Mesenchymal stem cell (in vitro differentiated cells and primary cell): ENCODE measurements at places on chromosomes 6 and 20.

DNA sequence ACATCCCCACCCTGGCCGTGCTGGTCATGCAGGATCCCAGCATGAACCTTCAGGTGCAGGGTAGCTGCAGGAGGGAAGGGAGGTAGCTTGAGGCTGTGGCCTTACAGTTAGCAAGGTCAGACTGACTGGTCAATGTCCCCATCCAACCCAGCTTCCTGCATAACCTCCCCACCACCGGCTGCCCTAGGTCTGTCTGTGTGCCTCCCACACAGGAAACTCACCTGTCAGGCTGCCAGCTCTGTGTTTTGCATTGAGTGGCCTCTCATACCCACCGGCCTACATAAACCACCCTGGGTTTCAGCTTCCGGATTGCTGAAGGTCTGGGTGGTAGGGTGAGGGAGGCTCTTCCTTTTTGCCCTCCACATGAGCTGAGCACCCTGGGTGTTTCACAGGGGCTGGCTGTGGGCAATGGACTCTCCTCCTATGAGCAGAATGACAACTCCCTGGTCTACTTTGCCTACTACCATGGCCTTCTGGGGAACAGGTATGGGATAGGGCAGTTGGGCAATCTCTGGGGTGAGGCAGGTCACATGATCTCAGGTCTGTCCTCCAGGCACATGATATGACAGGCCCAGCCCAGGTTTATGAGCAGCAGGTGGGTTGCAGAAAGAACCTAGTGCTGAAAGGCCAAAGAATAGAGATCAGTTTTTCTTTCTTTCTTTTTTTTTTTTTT, 1.8 kb downstream of the CTSA start:
- DNase-seq: no peak

GRCh38 chr6:135938576-135939207, 87.2 kb downstream of the PDE7B start:
- DNase-seq: peak; percentile 32

DNA sequence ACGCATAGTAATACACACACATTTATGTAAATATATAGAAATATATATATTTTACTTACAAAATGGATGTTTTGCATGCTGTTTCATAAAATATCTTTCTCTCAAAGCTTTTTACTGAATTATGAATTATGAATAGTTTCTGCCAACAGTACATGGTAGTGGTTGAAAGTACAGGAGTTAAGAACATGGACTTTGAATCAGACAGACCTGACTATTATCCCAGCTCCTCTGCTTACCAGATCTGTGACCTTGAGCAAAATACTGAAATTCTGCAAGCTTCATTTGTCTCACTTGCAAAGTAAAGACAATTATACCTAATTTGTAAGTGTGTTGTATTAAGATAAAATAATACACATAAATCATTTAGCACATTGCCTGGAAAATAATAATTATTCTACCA, 459.5 kb downstream of the EPM2A start:
- DNase-seq: no peak

GRCh38 chr6:166029506-166029905, 138.1 kb downstream of the TBXT start:
- peak; percentile 61 for DNase-seq

DNA sequence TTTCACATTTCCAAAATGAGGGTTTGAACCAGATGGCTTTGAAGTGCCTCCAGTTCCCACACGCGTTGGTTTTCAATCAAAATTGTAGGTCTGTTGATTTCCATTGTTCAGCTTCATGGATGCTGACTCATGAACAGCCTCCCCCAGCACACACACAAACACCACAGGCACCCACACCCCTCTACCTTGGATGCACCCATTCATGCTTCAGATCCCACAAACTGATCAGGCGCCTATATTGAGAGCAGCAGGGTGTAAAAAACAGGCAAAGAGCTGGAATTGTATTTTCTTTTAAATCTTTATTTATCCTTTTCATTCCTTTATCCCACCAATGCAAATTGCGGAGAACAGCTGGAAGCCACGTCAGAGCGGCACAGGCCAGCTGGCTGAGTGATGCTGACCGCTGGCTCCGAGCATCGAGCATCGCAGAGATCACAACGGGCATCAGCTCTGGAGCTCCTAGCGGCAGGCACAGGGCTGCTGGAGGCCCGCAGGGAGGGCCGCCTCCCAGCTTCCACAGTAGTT, 29.3 kb upstream of the TBC1D7 start:
- DNase-seq: no peak

DNA sequence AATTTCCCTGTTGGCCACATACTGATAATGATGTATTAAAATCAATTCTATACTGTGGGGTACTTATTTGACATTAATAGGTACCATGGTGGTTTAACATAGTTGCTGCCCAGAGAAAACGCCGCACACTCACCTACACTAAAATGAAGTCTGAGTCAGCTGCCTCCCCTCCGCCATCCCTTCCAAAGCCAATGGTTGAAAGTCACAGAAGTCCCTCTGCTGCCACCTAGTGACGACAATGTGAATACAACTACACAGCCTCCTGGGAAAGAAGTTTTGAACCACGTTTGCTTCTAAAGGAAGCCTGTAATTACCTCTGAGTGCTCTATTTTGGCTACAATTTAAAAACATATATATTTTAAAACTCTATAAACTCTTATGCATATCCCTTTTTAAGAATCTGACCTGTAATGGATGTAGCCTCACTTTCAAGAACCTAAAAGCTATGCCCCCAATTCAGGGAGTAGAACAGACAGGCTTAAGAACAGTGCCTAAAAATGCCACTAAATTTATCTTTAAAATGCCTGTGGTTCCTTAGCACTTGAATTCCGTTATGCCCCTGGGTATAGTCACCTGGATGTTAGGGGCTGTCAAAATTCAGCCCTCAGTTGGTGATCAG, 20.6 kb upstream of the ECI2 start:
- DNase-seq: peak; percentile 85

DNA sequence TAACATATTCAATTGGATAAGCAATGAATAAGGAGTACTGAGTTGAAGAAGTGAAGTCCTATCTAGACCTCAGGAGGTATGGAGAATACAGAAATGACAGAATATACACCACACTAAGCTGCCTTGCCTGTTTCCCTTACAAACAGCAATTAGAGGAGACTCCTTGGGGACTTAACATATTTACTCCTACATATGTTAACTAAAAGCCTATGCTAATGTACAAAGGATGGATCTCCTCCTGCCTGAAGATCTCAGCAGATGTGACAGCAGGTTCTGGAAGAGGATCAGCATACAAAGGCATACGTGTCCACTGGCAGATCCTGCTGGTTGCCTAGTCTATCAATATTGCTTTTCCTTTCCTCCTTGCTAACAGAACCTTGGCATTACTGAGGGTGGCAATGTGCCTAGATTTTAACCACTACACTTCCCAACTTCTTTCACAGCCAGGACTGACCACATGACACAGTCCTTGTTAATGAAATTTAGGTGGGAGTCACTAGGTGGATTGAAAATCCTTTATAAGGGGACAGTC, 29.6 kb downstream of the PRKN start:
- no peak for DNase-seq

- DNase-seq: no peak
Measured at GRCh38 chr20:38961530-38962043, 557 bp upstream of the DHX35 start.

- DNase-seq: peak; percentile 54
Measured at GRCh38 chr20:63829945-63830835, 874 bp downstream of the ZBTB46 start.

DNA sequence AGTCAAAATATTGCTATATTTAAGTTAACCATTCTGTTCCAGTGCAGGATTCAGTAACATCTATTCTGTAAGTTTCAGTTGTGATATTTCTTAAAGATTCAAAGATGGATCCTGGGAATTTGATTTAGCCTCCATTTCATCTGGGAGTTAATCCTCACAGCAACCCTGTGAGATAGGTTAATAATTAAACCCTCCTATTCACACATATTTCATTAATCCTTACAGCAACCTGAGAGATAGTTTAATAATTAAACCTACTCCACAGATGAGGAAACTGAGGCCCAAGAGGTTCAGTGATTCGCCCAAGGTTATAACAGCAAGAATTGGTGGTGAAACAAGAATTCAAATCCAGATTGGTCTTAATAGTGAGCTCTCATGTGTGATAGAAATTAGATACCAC, 10.9 kb upstream of the ZBTB2 start:
- DNase-seq: no peak

GRCh38 chr20:24698189-24698588, 228.8 kb downstream of the SYNDIG1 start:
- no peak for DNase-seq

DNA sequence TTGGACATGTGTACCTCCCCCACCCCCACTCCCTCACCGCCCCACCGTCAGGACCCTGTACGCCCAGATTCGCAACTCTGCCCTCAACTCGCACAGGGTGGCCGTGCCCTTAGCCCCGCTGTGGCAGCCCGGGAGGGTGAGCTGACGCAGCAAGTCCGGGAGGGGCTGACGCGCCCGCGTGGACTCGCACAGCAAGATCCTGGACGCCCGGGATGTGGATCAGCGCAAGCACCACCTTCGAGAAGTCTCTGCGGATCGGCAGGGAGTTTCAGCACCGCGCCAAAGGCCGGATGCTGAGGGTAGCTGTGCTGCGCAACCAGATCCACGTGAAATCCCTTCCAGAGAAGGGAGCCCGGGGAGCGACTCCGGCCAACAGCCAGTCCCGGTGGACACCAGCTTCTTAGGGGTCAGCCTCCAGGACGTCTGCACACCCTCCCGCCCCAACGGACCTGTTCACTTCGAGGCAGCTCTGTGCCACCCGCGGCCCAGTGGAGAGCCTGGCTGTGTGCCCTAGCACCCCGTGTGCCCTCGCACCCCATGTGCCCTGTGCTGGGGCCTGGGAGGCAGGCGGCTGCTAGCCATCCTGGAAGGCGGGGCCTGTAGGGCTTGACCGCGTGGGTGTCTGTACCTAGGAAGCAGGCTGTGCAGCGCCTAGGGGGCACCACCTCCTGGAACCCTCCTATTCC, 6.7 kb upstream of the GJA10 start:
- DNase-seq: no peak

DNA sequence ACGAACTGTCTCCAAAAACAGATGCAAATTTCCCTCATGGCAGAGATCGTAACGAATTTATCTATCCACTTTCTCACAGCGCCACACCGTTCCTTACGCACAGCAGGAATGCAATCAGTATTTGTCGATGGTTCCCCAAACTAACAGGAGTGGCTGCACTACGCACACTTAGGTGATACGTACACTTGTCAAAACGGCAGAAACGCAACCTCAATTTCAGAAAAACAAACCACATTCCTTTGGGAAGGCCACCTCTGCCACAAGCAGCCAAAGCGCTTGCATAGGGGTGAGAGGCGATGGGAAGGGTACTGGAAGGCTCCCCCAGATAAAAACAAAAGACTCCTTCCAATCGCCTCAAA, 638 bp downstream of the MDN1 start:
- DNase-seq: peak; percentile 53

- no peak for DNase-seq
Measured at GRCh38 chr6:83889621-83890020, 30.1 kb downstream of the CYB5R4 start.

- DNase-seq: peak; percentile 79
Measured at GRCh38 chr6:112690497-112691202, 343.5 kb downstream of the RFPL4B start.

GRCh38 chr6:7124636-7125035, 16.9 kb downstream of the RREB1 start:
- peak; percentile 43 for DNase-seq

GRCh38 chr6:76684875-76685274, 612.4 kb upstream of the IMPG1 start:
- peak; percentile 11 for DNase-seq

DNA sequence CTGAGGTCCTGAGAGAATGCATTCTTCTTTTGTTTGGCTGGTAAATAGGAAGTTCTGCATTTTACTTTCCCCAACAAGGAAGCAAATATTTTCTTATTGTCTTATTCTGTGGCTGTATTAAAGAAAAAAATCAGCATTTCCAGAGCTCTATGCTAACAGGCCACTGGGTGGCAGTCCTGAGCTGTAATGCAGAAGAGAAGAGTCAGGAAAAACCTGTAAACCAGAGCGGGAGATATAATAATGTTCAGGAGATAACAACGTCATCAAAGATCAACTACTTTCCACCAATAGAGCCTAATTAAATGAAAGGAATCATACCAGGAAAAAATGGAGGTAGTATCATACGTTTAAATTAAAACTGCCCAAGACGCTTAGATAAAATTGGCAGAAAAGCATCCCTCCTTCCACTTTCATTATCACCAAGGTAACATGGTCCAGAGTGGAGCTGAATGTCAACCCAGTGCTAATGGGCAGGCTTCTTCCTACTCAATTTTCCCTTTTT, 55.6 kb upstream of the CARMIL1 start:
- peak; percentile 69 for DNase-seq

DNA sequence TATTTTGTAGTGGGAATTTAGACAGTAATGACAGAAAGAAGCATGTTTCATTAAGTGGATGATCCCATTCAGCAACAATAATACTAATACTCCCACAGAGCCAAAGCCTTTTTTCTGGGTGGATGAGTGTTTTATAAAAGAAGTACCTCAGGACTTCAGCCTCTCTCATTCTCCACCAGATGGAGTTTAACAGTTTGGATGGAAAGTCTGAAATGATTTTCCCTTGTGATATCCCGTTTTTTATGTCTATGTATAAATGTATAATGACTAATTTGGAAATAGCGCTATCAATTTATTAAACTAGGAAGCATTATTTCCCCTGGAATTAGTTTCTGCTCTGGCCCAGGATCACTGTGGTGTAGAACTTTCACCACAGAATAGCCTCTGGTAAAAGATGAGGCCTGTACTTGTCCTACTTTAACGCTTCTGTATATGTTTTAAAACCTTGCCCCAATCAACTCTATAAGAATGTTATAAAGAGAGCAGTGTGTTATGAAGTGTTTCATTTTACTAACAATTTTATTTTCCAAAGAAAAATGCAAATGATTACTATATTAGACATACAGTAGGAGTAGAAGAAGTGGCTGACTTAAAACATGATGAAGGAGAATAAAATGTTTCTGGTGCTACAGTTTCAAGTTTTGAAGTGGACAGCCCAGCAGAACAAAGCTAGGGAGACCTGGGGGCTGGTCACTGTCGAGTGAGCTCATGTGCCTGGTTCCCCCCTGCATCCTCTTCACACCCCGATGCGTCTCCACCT, 135.6 kb downstream of the HIVEP1 start:
- peak; percentile 17 for DNase-seq

GRCh38 chr6:92052513-92052912, 1366.8 kb downstream of the EPHA7 start:
- peak; percentile 8 for DNase-seq
